ENCODE measurements at places on chromosomes 5 and 9.

GRCh38 chr5:75005561-75005960, 46.8 kb downstream of the GCNT4 start:
- DNase-seq = no peak

DNA sequence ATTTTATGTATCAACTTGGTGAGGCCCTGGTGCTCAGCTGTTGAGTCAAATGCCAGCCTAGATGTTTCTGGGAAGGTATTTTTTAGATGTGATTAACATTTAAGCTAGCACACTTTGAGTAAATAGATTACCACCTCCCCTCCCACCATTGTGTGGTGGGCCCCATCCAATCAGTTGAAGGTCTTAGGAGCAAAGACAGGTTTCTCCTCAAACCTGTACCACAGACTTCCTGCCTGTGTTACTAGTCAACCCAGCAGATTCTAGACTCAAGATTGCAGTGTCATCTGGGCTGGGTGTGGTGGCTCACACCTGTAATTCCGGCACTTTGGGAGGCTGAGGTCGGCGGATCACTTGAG, 33.8 kb downstream of the MRPL36 start:
- DNase-seq = no peak

- DNase-seq = no peak
These were observed 23.5 kb upstream of the ALDOB start for GRCh38 chr9:101458963-101459631.

- DNase-seq = no peak
These were observed 30.8 kb downstream of the SH3PXD2B start for GRCh38 chr5:172423379-172424110.
